ENCODE measurements at places on chromosomes 16 and 17. TPM values are rescaled to one million over a fixed set of nuclear protein-coding genes. Genes with fewer than 3 reads are reported as not detected.

CX3CL1 gene
- 5.8 TPM for total RNA-seq

CLDN7 gene
- 15.9 TPM for total RNA-seq

KCNH4 gene
- total RNA-seq: under 0.01 TPM

CASKIN2 gene
- 8.3 TPM for total RNA-seq

HOXB3 gene
- total RNA-seq: 9.1 TPM

CACNA1G gene
- total RNA-seq: not detected

FADS6 gene
- not detected for total RNA-seq

PSMB3 gene
- total RNA-seq: 371 TPM

HOXB9 gene
- not detected for total RNA-seq

SERPINF2 gene
- total RNA-seq: not detected

SLC13A2 gene
- total RNA-seq: not detected

MT3 gene
- not detected for total RNA-seq

UTS2R gene
- not detected for total RNA-seq

CCL5 gene
- total RNA-seq: 0.18 TPM

CSH2 gene
- total RNA-seq: not detected

C16orf89 gene
- not detected for total RNA-seq

CRHR1 gene
- not detected for total RNA-seq

GPRC5B gene
- 28.4 TPM for total RNA-seq

EVPL gene
- total RNA-seq: not detected

MMP2 gene
- total RNA-seq: 256 TPM

CCL8 gene
- total RNA-seq: not detected

TMEM106A gene
- 1.3 TPM for total RNA-seq

CUEDC1 gene
- 7.1 TPM for total RNA-seq

CDRT4 gene
- total RNA-seq: 2.5 TPM

KCNG4 gene
- total RNA-seq: not detected

ZCCHC14 gene
- 9.9 TPM for total RNA-seq

TBC1D3 gene
- total RNA-seq: not detected

CHST4 gene
- not detected for total RNA-seq

STH gene
- not detected for total RNA-seq

CYTH1 gene
- 33.4 TPM for total RNA-seq

CES1 gene
- total RNA-seq: not detected

RCVRN gene
- total RNA-seq: not detected
